ENCODE measurements at places on chromosomes 2 and 18.

GRCh38 chr2:85183076-85183475 is 49.9 kb downstream of the TCF7L1 start:
- no peak for DNase-seq

DNA sequence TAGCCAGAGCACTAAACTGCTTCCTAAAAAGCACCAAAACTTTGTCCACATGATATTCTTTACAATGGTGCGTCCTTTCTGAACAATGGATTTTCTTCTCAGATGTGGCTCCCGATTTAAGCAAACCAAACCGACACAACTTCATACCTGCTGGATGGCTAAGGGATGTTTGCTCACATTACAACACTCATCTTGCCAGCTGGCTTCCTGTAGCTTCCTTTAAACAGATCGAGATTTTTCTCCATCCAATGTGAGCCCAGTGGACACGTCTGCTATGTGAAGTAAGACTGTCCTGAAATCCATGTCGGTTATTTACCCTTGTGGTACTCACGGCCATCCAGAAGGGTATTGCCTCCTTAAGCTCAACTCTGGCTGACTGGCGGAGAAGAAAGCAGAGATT is 126.5 kb downstream of the MAPK4 start:
- DNase-seq, result no peak

GRCh38 chr2:157743051-157743450 is 114.4 kb upstream of the ACVR1C start:
- DNase-seq, result no peak

GRCh38 chr2:147569426-147569825 is 275.4 kb upstream of the ACVR2A start:
- no peak for DNase-seq

GRCh38 chr2:236040600-236041328 is 127.4 kb downstream of the GBX2 start:
- no peak for DNase-seq

DNA sequence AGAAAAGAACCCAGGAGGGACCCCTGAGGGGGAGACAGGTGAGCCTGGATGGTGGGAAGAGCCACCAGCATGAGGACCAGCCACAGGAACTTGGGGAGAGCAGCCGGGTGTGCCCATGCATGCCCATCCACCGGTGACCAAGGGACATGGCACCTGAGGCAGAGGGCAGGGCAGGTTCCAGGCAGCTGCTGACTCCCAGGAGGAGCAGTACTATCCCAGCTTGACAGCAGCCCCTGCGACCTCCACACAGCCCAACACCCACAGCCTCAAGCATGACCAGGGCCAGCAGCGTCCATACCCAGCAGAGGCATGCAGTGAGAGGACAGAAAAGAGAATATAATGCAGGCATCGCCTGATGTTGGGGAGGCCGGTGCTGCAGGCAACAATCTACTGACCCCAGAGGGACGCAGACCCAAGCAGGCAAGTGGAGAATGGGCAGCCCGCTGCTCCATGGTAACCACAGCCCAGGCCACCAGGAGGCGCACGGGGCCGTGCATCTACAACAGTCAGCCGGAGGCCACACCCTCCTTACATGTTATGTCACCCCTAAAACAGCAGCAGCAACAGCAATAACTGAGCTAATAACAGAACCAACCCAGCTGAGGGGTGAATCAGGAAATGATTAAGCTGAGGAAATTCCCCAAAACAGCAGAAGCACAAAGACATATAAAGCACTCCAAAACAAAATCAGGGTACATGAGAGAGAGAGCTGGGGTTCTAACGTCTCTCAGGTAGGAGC is 44.1 kb downstream of the ANKMY1 start:
- no peak for DNase-seq

DNA sequence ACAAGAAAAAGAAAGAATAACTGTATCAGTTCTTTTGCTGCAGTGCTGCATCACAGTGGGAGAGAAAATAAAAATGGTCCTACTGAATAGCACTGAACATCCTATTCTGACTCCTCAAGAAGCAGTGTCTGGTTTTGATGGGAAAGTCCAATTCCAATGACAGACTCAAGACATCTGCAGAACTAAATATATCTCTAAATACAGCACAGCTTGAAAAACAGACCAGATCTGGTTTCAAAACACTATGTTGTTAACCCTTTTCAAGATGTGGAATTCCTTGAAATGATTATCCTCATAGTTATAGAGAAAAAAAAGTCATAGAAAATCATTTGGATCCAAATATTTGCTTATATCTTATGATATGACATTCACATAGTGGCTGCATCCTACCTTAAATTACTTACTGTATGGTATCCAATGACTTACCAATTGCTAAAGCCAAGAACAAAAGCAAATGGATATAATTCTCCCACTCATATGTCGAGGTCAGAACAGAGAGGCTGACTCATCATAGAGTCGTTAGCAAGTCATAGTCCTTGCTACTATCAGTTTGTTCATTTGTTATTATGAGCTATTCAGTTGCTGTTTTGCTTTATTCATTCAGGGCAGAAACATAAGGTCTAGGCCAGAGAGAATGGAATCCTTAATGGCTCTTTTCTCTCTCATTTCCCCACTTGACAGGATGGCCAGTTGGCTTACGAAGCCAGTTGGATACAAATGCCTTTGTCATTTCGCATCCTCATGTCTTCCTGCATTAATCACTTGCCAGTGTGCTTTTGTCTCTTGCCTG is 62.5 kb upstream of the ACVR2A start:
- DNase-seq, result peak; percentile 49

DNA sequence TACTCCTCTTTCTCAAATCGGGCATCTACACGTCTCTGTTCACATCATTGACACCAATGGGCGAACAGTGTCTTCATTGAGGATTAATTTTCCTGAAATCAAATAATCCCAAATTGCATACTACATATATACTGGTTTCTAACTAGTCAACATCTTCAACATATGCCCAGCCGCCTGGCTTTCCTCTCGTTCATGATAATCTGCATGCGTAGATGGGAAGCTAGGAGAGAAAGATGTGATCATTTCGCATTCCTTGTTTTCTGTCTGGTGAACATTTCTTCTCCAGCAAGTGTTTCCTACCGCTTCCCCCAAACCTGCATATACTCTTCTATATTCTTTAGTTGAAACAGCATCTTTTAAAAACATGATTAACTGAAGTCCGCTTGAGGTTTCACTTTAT is 7.4 kb downstream of the TWIST2 start:
- DNase-seq, result no peak

GRCh38 chr18:13267431-13267873 is 48.9 kb downstream of the LDLRAD4 start:
- no peak for DNase-seq

DNA sequence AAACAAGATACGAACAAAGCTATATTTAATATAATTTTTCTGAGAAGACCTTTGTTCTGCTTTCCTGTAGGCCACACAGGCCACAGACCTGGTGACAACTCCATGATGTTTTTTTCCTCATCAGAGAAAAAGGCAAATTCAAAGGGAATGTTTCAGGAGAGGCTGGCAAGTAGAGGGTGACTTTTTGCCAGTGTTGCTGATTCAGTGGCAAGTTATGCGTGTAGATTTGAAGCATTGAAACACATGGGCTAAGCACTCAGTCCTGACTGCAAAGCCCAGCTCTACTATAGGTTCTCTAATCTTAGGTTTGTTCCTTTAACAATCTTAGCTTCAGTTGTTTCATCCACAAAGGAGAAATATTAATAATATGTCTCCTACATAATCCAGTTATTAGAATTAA is 499.8 kb downstream of the SUCLG1 start:
- DNase-seq, result no peak

GRCh38 chr2:155525199-155525598 is 807.3 kb downstream of the NR4A2 start:
- no peak for DNase-seq

DNA sequence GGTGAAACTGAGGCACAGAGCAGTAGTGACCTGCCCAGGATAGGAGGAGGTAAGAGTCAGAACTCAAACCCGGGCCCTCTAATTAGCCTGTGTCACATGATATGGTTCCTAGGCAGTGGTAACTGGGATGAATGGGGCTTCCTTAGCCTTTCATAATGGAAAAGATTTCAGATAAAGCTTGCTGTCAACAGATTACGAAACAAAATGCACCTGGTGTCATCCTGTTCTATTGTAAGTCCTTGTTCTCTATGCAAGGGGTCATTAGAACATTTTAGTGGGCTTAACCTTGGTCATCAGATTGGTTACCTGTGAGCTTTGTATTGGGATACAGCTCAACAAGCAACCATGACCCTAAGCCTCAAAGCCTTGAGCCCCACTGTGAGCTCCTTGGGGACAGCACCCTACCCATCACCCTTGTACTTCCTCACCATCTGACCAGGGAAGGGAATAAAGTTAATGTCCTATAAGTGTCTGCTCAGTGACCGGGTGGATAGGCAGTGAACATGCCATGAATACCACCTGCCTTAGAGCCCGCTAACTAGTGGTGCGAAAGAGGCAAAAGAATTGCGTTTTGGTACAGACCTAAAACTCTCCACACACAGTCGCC is 70.3 kb upstream of the RMDN2 start:
- no peak for DNase-seq

DNA sequence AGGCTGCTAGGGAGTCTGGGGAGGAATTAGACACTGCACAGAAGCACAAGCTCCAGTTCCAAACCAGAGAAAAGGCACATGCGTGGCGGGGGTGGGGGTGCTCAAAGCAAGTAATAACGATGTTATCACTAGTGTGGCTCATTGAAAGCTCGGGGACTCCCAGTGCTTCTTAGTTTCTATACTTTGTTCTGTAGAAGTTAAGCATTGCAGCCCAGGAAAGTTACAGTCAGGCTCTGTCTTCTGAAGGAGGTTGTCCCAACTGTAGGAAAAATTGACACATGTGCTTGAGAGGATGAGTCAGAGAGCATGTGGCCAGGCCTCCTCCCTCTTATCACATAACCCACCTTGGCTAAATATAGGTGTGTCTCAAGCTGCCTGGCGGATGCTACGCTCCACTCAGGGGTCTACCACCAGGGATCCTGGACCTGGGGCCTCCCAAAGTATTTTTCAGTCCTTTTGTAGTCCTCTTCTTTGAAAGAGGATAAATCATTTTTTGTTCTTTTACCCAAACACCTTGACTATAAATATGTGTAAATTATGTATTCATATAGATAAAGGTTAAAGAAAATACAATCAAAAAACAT is 3.8 kb downstream of the GALNT5 start:
- DNase-seq, result no peak

GRCh38 chr2:99727199-99727598 is 237.4 kb upstream of the REV1 start:
- DNase-seq, result no peak

DNA sequence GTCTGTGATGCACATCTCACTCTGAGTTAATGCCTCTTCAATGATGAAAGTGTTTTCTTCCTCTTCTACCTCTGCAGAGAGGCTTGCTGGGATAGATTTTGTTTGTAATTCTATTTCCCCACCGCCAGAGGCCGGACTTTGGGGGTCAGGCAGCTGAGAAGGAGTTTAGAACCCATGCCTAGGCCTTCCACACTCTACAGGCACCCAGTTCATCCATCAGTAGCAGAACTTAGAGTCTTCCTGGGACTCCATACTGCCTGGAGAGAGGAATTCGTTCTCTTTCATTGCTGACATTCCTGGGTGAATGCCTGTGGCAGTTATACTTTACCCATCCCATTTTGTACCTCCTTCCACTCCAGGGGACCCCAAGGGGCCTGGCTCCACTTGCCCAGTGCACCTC is 9.1 kb downstream of the TPRKB start:
- DNase-seq, result no peak

DNA sequence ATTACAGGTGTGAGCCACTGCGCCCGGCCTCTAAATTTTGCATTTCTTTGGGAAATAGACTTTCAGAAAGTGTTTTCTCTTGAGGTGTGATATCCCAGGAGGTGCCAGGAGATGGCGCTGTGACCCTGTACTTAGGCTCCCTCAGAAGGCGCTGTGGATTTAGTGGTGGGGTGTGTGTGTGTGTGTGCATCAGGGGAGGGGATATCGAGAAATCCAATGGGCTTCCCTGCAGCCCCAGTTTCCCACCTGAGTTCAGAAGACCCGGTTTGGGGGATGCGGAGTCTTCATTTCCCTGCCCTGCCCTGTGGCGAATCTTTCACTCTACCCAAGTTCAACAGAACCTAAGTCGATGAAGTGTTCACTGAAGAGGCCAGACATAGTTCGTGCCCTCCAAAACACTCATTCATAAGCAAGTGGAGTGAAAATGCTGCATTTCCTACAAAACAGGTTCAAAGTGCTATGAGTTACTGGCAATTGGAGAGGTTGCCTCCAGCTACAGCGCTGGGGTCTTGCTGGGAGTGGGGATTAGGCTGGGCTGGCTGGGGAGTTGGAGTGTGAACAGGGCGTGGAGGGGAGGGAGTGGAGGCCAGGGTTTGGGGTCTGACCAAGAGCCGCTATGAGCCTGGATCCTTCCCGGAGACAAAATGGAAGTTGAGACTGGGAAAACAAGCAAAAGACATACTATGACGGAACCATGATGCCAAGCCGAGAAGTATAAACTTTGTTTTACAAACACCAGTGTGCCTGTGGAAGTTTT is 6.5 kb upstream of the WNT6 start:
- no peak for DNase-seq

GRCh38 chr2:6826081-6826913 is 39.4 kb downstream of the CMPK2 start:
- DNase-seq, result peak; percentile 64

GRCh38 chr2:168686452-168687191 is 115.8 kb upstream of the NOSTRIN start:
- no peak for DNase-seq

DNA sequence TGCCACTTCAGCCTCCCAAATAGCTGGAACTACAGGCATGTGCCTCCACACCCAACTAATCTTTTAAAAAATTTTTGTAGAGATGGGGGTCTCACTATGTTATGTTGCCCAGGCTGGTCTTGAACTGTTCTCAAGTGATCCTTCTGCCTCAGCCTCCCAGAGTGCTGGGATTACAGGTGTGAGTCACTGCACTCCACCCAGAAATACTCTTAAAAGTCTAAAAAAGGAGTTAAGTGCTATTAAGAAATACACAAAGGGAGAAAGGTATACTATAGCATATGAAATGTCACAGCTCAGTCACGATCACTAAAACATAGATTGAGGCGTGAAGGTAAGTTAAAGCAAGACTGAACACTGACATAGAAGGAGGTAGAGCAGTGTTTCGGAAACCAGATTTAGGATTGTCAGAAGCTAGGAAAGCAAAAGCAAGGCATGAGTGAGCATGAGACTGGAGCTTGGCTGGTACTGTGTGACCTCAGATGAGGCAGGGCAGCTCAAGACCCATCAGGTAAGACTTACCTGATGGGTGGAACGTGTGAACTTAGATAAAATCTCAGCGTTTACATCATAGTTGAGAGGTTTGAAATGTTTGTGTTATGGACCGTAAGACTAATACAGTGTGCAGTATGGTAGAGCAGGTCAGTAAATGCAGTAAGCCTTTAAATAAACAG is 9.2 kb downstream of the CCNYL1 start:
- no peak for DNase-seq

DNA sequence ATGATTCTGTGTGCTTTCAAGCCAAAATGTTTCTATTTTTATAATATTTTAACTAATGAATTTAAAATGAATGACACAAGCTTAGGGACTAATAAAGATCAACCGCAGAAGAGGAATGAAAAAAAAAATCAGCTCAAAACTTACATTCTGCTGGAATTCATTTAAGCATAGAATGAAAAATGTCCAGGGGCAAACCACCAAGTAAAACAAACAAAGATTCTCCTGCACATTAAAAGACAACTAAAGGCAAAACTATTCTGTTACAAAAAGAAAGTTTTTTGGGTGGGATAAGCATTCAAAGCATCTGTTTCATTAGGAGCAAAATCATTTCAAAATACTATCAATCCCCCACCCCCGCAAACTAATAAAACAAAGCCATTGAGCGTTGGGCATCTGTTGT is 99.3 kb upstream of the SOX11 start:
- DNase-seq, result no peak

Measured in NCI-H187 treated with DMSO at 0.1 percent for 48 hours (cell line).